ENCODE measurements at places on chromosomes 7 and 10.

GRCh38 chr7:151706277-151707104 is 170.4 kb downstream of the PRKAG2 start:
- DNase-seq, result no peak

- DNase-seq, result no peak
Measured at GRCh38 chr7:74453322-74454011, at the start of gene GTF2IRD1. GTF2IRD1 (plus strand) TSS chr7:74453906; CDS start chr7:74508081, 54,175 bp downstream.

DNA sequence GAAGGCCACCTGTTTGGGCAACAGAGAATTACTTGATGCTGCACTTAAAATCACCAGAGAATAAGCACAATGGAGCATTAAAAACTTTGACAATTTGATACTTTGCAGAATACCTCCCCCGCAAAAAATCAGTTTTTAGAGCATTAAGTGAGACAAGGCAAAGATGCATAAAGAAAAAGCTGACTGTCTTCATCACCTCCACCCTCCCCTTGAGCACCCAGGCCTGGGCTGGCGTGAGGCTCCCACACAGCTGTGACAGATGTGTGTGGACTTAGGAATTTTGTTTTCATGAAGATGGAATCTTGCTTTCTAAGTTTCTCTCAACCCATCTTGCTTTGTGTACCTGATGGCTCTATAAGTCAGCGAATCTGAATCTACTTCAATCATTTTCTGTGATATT is 242.2 kb downstream of the EMX2 start:
- no peak for DNase-seq

DNA sequence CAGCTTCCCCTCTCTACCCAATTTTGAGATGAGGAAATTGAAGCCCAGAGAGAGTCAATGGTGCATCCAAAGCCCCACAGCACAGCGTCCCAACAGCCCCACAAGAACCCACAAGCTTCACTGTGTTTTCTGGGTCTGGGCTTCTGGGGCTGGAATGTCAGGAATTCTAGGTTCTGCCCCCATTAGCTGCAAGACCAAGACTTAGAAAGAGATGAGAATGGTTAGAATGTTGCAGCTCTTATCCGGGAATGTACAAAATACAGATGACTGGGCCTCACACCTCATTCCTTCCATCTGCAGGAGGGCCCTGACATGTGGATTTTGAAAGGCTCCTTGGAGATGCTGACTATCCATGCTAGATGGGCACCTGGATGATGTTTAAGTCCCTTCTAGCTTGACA is 6.0 kb upstream of the SGPL1 start:
- DNase-seq, result no peak

- DNase-seq, result no peak
Measured at GRCh38 chr7:28587211-28587610, 174.9 kb downstream of the CREB5 start.

GRCh38 chr7:150948791-150949251 is 29.3 kb downstream of the KCNH2 start:
- no peak for DNase-seq

- DNase-seq, result peak; percentile 64
Measured at GRCh38 chr10:5551531-5552375, 27.0 kb downstream of the CALML3 start.

GRCh38 chr10:122499491-122499941 is 38.2 kb downstream of the HTRA1 start:
- no peak for DNase-seq

DNA sequence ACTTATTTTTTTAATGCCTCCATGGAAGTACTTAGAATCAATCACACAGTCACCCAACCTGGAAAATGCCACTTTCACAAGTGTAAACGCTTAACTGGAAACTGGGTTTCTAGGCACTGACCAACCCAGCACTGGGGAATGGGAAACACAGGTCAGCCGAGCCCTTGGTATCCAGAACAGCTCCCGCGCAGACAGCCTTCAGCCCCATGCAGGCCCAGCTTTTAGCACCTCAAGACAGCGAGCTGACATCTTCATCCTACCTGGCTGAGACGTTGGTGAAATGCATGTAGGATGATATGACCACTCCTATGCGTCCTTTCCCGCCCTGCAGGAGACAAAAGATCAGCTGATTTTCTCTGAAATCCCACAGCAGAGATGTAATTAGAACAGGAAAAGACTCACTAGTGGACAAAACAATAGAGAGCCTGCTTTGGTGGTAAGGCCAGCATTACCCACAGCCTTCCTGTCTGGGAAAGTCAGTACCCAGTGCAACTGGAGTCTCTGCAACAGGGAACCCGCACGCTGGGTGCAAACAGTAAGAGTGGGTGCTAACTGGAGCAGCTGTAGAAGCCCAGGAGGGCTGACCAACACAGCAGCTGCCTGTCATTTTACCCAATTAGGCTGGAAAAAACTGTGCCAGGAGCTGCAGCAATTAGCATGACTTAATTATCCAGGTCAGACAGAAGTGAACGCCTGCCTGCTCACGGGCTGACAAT is 153.7 kb downstream of the TNS3 start:
- no peak for DNase-seq
